ENCODE measurements at places on chromosomes 5 and 9. TPM values are rescaled to one million over a fixed set of nuclear protein-coding genes. Genes with fewer than 3 reads are reported as not detected.

The RMRP gene
- 7.0 TPM for total RNA-seq

The PLAC8L1 gene
- total RNA-seq: 0.26 TPM

The MORN5 gene
- total RNA-seq: not detected

The BSPRY gene
- 0.08 TPM for total RNA-seq

The BAAT gene
- total RNA-seq: 0.55 TPM

The LHX3 gene
- 0.09 TPM for total RNA-seq

The P4HA2 gene
- total RNA-seq: 37.2 TPM
